Activated CD4-positive, alpha-beta T cell treated with anti-CD3 and anti-CD28 coated beads, Interleukin-2, amount 50 U/mL, for 4 hours (primary cell): ENCODE measurements at places on chromosomes 11 and 22.

DNA sequence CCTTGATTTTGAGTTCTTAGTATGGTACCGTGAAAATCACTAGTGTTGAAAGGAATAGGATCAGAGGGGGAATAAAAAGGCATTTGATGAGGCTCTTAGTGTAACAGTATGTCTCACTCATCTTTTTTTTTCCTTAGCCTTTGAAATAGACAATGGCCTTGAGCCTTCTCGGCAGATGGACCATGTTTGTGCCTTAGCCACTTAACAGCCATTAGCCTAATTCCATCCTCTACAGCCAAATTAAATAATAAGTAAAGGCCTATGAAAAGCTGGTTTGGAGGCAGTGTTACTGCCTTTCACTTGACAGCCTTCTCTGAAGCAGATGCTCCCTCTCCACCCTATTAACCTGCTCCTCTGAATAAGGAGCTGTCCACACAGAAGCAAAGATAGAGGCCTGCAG lies 580.7 kb downstream of the NTM start:
- DNase-seq: no peak

DNA sequence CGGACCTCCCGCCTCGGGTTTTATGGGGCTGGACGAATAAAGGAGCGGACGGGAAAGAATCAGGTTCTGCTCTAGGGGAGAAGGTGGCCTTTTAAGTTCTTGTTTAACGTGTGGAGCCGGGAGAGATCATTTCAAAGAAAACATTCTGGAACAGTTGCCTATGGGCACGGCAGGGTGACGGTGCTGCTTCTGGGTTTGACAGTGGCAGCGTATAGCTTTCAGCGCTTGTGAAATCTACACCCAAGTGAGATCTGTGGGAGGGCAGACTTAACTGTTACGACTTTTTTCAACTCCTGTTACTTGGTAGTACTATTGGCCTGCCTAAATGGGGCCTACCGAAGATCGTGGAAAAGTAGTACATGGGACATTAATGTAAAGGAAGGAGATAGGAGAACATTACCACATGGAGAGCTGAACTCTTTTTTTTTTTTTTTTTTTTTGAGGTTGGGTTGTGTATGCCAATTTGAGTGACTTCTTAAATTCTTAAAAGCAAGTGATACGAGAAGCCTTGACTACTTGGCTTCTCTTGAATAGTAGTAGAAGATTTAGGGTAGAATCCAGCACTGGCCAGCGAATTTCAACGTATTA lies 743 bp downstream of the USP47 start:
- DNase-seq: peak; percentile 47

DNA sequence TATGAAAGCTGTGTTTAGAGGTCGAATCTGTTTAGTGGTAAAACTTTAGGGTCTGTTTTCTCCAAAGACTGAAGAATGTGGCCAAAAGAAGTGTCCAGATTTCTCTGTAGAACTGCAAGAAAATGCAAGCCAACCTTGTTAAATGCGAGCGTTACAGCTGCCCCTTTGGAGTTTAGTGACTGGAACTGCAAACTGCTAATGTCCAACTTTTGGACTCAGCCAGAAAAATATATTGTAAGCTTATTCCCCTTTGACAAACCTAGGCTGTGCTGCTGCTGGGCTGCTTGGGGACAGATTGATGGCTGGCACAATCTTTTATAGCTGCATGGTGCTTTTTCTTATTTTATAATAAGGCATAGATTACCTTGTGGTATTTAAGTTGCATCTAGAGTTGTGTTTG lies 3.9 kb downstream of the TEAD1 start:
- no peak for DNase-seq

GRCh38 chr11:64334764-64335735 lies 5.0 kb upstream of the CCDC88B start:
- DNase-seq: no peak

GRCh38 chr22:25057013-25057881 lies 104.7 kb downstream of the KIAA1671 start:
- peak; percentile 71 for DNase-seq

DNA sequence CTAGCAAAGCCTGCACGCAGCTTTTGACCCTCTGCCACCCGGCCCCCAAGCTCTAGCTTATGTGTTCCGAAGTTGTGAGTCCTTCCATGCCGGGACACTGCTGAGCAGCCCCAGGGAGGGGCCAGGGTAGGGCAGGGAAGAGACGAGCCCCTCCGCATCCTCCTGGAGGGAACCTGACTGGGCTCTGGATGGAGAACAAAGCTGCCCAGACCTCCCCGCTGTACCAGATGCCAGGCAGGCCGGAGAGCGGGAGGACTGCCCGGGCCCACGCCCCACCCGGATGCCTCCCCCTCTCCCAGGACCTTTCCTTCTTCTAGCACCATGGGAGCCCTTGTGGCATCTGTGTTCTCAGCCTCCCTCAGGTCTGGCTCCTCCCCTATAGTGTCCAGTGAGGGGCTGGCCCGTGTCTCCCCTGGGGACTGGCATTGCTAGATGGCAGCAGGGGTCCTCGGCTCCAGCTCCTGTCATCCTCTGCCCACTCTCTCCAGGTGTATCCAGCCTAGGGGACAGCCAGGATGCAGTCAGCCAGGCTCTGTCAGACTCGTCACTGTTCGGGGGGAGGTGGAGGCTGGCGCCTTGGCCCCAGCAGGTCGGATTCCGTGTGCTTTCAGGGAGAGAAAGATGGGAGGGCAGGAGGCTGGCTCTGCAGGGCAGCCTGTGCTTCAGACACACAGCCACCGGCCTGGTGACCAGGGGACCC lies 46.1 kb downstream of the ALX4 start:
- DNase-seq: no peak

GRCh38 chr11:96062134-96062533 lies 138.2 kb upstream of the MTMR2 start:
- peak; percentile 40 for DNase-seq

- DNase-seq: no peak
Measured at GRCh38 chr22:46417769-46418168, 82.3 kb downstream of the TRMU start.

DNA sequence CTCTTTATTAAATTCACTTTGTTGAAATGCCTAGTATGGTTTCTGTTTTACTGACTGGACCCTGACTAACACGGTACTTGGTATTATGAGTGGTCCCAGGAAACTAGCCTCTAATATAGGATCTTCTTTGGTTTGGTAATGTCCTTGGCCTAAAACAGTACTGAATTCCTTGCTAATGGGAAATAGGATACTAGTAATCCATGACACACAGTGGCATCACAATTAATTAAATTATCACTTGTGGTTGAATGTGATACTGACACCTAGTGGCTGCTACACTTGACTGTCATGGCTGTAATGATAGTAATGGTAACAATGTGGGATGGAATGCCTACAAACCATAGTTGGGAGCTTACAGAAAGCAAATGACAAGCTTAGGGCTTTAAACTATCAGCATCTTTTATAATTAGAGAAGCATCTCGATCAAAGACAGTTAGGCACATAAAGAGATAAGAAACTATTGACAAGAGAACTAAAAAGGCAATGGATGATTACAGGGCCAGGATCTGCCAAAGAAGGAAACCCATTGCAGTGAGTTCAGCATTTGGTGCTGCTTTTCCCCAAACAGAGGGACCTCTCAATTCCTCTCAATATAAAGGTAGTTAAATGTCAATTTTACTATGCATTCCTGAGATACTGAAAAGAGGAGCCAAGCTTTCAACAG lies 8.6 kb downstream of the DNHD1 start:
- DNase-seq: no peak

DNA sequence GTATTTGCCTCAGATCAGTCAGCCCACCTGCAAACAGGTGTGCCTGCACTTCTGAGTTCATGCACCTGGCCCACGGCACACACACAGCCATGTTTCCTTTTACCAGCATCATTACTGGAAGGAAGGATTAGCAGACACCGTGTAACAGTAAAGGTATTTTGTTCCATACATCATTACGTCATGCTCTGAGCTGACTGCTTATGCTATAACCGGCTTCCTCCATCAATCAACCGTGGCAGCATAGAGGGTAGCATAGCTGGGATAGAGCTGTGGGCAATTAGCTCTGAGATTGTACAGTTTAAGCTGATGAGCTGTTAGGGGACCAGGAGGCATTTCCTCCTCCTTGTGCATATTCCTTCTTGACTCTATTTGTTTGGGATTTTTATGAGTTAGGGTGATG lies 102.4 kb downstream of the ME3 start:
- DNase-seq: no peak

GRCh38 chr11:80649186-80649585 lies 1208.4 kb upstream of the TENM4 start:
- no peak for DNase-seq

DNA sequence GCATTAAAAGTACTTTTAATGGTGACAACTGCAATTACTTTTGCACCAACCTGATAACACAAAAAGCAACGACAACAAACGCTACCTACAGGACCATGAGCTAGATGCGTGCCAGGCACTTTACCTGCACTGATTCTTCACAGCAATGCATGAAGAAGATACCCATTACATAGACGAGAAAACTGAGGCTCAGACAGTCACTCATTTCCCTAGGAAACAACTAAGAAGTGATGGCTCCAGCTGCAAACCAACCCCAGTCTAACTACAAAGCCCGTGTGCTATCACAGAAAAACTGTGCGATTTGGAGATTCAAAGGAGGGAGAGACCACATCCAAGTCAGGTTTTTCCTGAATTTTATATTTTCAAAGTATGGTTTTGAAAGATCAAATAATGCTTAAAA lies 80.1 kb upstream of the TP53I11 start:
- DNase-seq: no peak
